ENCODE measurements at places on chromosomes 2 and 18.

- no peak for DNase-seq
Measured at GRCh38 chr2:180291552-180292421, 284.7 kb upstream of the CWC22 start.

- no peak for DNase-seq
Measured at GRCh38 chr2:46018773-46019591, 278.2 kb upstream of the EPAS1 start.

DNA sequence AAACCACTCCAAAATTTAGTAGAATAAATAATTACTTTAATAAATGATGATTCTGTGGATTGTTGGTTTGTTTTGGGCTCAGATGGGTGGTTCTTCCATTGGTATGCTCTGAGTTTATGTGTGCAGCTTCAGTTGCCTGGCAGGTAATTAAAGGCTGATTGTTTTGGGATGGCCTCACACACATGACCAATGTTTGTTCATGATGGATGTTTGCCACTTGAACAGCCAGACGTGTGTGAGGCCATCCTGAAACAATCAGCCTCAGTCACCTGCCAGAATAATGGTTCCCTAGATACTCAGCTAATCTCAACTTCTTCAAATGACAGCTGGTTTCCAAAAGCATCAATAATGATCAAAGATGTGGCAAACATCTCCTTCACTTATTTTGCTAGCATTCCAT, 352.5 kb upstream of the GULP1 start:
- no peak for DNase-seq

DNA sequence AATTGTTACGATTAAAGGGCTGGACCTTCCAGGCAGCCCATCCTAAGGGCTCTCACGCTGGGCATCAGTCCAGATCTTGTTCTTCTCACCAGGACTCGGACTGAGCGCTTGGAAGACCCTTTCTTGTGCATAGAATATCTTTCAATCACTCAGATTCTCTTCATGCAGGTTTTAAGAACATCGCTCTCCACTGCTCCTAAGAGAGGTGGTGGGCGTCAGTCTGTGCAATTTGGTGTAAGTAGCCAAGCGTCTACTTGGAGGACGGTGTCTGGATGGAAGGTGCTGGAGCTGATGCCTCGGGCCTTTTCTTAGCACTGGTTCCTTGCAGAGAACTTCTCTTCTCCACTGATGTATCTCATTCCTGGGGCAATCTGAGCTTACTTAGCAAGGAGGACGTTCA, 68.7 kb downstream of the ASB1 start:
- DNase-seq: no peak

DNA sequence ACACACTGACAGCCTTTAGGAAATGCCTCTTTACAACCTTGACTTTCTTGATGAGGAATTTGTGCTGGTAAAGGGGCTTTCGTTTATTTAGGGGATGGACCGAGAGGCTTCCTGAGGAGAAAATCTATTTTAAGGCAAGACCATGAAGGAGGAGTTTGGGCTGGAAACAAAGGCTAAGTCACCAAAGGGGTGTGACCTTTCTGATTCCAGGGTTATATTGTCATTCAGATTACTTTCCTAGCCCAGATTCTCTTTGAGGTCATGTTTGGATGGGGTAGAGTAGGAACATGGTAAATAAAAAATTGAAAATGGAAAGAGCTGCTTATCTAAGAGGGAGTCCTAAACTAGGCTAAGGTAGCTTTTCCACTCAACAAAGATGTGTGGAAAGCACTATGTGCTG, 77.1 kb upstream of the UGP2 start:
- no peak for DNase-seq

DNA sequence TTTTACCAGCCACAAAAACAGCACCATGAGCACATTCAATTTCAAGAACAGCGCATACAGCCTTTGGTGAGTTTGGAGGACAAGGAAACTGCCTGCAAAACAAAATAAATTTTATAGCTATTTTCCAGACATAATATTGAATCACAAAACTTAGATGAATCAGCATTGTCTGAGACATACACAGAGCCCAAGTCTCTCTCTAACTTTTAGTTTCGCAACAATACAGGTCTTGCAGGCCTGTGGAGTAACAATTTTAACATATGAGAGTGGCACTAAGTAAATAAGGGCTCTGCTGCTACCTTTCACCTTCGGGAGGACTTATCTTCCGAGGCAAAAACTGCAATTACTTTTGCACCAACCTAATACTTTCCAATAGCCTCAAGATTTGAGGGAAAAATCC, 56.1 kb upstream of the PEX13 start:
- DNase-seq: no peak

DNA sequence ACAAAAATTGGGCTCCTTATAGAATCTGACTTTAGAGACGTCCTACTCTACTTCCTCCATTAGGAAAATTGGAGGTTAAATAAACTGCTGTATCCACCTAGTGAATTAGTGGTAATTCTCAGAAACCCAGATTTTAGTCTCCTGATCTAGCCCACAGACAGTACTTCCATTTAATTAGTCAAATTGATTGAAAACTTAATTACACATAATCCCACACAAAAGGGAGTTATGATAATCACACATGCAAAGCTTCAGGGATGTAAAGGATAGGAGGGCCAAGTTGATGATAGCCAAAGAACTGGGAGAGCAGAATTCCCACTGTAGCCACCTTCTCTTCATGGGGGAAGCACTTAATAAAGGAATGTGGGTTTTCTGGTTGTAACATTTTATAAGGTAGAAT, 471.9 kb downstream of the TMEM182 start:
- no peak for DNase-seq
